ENCODE measurements at places on chromosomes 6 and 20.

DNA sequence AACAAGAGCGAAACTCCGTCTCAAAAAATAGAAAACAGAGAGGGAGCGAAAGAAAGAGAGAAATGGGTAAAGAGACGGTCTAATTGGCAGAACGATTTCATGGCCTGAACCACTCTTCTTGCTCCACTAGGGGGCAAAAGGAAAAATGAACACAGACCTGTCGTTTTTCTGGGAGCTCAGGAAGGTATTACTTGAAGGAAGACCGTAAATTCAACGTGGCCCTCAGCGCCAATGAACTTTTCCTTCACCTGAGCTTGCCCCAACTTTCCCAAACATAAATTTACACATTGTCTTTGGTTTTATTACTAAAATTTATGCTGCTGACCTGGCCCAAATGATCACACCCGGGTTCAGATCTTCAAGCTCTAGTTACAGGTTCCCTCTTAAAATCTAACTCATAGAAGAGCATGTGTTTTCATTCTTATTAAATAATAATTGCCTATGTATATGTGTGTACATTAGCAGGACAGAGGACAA lies 67.3 kb downstream of the ATP9A start:
- DNase-seq: no peak

DNA sequence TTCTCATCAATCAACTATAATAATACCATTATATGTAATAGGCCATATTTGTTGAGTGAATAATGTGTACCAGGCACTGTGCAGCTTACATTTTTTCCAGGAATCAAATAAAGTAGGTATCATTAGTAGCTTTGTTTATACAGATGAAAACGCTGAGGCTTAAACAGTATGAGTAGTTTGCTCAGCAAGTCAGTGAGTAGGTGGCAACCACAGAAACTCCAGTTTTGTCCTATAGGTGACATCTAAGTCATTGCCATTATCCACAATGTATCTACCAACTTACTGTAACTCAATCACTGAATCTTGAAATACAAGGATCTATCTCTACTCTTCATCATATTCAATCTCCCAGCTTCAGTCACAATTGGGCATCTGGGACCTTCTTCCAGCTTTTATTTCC lies 29.8 kb upstream of the TPBG start:
- no peak for DNase-seq

GRCh38 chr6:93163146-93163545 lies 256.2 kb downstream of the EPHA7 start:
- no peak for DNase-seq

DNA sequence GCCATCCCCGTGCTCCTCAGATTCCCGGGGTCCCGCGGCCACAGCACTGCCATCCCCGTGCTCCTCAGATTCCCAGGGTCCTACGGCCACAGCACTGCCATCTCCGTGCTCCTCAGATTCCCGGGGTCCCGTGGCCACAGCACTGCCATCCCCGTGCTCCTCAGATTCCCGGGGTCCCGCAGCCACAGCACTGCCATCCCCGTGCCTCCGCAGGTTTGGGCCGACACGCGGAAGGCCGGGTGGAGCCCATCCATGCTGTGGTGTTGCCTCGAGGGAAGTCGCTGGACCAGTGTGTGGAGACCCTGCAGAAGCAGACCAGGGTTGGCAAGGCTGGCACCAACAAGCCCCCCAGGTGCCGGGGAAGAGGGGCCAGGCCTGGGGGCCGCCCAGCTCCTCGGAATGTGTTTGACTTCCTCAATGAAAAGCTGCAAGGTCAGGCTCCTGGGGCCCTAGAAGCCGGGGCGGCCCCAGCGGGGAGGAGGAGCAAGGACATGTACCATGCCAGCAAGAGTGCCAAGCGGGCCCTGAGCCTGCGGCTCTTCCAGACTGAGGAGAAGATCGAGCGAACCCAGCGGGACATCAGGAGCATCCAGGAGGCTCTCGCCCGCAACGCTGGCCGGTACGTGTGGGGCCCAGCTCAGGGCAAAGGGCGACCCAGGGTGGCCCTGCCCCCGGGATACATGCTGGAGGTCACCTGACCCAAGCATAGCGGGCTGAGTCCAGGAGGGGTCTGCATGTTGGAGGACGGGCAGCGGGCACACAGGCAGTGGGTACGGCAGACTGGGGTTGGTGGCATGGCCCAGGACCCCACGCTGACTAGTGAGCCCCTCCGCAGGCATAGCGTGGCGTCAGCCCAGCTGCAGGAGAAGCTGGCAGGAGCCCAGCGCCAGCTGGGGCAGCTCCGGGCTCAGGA lies 1.3 kb upstream of the LIME1 start:
- no peak for DNase-seq

- DNase-seq: no peak
Observed at GRCh38 chr6:26359765-26360164, 5.2 kb upstream of the BTN3A2 start.

DNA sequence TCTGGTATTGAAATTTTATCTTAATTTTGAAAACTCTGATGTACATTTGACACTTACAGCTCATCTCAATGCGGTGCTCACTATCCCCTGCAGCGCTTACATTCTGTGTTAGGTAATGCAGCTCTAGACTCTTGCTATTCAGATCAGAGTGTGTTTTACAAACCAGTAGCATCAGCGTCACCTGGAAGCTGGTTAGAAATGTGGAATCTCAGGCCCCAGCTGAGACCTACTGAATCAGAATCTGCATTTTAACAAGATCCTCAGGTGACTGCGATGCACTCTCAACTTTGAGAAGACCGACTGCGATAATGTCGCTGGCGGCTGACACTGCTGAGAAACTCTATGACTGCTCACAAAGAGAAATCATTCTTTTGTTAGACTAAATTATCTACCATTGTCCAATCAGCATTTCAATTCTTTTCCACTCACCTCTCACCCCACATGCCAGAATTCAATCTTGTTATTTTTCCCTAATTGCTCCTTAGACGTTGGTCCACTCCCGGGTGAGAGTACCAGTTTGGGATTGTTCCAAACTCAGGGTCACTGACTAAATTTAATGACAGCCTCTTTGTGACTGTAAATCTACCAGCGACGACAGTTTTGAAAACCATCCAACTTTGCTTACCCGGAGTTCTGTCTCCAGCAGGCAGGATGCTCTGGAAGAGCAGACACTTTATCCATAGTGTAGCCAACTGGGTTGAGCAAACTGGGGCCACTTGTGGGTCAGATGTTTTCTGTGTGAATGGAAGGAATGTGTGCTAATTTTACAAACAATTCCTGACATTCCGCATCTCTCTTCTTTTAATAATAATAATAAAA lies 140.1 kb upstream of the BTBD3 start:
- no peak for DNase-seq

GRCh38 chr6:19988555-19988954 lies 151.4 kb downstream of the ID4 start:
- DNase-seq: no peak

- DNase-seq: no peak
Observed at GRCh38 chr6:41739041-41739440, 3.6 kb upstream of the TFEB start.

GRCh38 chr6:217048-217659 lies 75.1 kb upstream of the DUSP22 start:
- DNase-seq: no peak

DNA sequence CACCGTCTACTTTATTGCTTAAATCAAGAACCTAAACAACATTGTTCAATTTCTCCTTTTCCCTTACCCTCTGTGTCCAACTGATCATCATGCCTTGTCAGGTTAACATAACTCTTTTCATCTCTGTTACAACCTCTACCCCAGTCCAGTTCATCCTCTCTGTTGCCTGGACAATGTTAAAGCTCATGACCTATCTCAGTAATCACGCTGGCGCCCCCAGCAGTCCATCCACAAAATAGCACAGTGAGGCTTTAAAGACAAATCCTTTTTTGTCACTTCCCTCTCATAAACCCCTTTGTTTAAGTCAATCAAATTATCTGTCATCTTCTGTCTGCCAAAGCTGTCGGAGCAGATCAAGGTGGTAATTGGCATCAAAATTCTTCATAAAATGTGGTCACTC lies 140.1 kb downstream of the QKI start:
- no peak for DNase-seq

DNA sequence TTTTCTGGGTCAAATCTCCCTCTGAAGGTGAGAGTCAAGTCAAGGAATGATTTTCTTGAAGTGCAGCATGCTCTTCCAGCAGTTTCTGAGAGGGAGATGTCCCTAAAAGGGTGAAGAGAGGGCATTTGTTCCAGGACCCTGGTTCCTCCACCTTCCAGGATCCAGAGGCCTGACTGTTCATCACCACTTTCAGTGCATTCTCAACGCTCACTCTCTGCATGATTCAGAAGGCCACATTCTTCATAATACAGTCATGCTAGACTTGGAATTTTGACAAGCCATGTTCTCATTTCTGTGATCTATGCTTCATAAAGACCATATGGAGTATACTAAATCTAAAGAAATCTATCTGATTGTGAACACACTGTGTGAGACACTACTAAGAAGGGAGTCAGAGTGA lies 85.1 kb downstream of the PDE7B start:
- DNase-seq: no peak

DNA sequence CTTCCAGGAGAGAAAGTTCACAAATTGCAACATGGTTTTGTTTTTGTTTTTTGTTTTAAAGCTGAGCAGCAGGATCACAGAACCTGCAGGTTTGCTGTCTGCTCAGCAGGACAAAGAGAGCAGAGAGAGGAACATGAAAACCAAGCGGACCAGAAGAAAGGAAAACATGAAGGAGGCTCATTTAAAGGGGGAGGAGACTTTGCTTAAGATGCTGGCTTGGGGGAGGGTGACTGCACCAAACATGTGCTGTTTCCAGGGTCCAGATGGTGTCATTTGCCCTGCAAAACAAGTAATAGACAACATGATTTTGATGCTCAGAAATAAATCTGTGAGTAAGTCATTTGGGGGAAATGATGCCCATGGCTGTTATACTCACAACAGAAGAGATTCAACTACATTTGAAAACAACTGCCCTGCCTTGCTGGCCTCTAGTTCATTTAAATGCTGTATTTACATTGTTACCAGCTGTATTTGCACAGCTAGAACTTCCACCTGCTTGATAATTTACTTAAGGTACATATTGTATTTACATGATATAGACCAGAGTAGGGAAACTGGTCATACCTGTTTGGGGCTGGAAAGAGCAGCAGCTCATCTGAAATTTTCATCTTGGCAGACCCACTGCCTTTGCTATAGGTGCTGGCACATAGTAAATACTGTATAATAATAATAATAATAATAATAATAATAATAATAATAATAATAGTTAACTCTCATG lies 32.2 kb upstream of the CHD6 start:
- DNase-seq: peak; percentile 53

DNA sequence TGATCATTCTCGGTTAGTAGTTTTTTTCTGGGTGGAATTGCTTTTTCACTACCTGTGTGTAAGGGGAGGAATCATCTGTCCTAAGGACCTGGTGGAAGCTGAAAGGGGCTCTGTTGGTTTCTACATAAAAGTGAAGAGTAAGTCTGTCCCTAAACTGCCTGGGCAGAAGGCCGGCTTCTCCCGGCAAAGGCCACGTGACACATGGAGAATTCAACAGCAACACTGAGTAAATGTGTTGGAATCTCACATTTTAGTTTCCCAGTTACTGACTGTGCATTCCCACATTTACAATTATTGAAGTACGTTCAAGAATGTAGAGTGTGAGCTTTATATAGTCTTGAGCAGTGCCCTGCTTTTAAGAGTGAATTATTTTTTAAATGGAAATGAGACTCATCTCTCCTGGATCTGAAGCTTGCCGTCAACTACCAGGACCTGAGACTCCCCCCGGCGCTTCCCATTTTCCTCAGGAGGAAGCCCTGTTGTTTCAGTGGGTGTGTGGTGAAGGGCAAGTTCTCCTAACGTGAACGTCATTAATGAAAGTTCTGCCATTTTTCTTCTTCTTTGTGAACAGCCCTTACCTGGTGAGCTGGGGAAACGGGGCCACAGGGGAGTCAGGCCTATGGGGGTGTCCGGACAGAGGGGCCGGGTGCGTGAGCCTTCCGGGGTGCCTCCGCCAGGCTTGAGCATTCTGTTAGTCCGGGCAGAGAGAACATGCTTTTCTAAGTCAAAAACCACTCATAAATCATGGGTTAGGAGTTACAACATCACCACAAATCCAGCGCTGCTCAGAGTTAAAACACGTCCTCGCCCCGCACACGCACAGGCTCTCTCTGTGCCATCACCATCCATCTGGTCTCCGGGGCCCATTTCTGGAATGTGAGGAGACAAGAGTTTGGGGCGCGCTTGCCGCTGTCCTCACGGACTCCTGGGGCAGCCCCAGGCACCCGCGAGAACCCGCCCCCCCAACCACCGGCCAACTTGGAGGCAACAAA lies 56.6 kb upstream of the SMOC2 start:
- no peak for DNase-seq

Data from NCI-H1048 (cell line).